Subcutaneous preadipocyte (primary cell): ENCODE measurements at places on chromosomes 6 and 20. TPM values are rescaled to one million over a fixed set of nuclear protein-coding genes. Genes with fewer than 3 reads are reported as not detected.

Gene DEFB115
- total RNA-seq = not detected in 2 replicates

Gene CLVS2
- under 0.01 TPM in 2 replicates for total RNA-seq

Gene MUC22
- total RNA-seq = not detected in 2 replicates

Gene KCNB1
- under 0.01 TPM in 1 of 2 replicates, not detected in the other for total RNA-seq

Gene MCHR2
- not detected in 2 replicates for total RNA-seq

Gene LINC00237
- total RNA-seq = not detected in 2 replicates

Gene KIAA0408
- 0.37 and 0.39 TPM in 2 replicates for total RNA-seq
